ENCODE measurements at places on chromosomes 16 and 17.

- DNase-seq = peak; percentile 47
Observed at GRCh38 chr16:49592546-49593423, 219.2 kb downstream of the C16orf78 start.

DNA sequence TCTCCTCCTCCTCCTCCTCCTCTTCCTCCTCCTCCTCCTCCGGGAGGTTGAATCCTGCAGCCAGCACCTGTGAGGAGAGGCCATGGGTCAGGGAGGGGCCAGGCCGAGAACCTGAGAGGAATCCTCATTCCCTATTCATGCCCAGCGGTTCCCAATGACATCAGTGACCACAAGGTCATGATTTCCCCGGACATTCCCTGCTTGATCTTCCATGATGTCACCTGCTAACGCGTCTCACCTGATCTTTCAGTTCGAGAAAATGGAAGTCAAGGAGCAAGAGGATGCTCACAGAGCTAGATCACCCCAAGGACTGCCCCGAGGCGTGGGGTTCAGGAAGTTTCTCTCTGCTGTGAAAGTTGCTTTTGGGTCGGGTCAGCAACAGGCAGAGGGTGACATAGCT is 5.4 kb downstream of the APOBR start:
- no peak for DNase-seq

GRCh38 chr16:28120754-28121153 is 57.2 kb upstream of the GSG1L start:
- no peak for DNase-seq

GRCh38 chr17:66673668-66674276 is 161.1 kb upstream of the CACNG5 start:
- no peak for DNase-seq

- DNase-seq = no peak
Observed at GRCh38 chr17:57243171-57243622, 13.1 kb upstream of the MSI2 start.

DNA sequence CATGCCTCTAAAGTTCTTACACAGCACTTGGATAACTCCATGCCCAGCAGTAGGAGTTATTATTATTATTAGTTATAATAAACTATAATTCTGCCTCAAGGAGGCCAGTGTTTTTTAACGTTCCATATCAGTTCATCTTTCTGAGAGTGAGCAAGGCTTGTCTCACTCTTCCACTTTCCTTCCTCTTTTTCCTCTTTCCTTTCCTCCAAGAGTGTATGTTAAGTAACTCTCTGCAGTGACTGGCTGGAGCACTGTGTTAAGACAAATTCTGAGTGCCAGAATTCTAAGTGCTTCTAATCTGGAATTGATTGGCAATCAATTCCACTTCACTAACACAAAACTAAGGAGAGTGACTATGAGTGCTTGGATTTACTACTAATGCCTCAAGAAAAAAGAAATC is 16.4 kb downstream of the CLEC19A start:
- no peak for DNase-seq

DNA sequence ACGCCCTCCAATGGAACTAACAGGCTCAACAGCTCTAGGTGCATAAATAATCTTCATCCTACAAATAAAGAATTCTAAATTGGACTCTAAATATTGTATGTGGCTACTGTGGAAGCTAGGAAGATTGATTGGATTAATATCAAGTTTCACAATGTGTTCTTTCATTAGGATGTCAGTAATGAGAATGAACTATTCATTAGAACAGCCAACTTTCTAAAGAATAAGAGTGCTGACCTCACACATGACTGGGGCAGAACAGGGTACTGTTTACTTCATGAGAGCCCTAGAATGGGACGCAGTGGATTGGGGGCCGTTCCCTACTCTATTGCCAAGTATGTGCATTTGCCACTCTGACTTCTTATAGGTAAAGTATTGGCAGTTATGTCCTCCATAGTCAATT is 528.2 kb upstream of the RBFOX1 start:
- no peak for DNase-seq

DNA sequence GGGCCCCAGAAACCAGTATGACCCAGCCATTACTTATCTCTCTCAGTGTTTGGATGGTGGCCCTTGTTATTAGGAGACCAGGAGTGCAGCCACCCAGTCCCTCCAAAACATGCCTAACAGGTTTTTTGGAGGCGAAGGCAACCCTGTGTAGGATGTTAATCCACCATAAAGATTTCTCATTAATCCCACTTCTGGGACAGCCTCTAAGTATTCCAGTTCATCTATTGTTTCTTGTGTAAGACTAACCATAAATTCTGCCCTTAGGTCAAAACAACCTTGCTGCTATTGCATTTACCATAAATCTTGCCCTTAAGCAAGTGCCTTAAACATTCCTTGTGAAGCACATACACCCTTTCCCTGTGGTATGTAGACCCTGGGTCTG is 21.5 kb upstream of the OR1F1 start:
- DNase-seq = no peak

DNA sequence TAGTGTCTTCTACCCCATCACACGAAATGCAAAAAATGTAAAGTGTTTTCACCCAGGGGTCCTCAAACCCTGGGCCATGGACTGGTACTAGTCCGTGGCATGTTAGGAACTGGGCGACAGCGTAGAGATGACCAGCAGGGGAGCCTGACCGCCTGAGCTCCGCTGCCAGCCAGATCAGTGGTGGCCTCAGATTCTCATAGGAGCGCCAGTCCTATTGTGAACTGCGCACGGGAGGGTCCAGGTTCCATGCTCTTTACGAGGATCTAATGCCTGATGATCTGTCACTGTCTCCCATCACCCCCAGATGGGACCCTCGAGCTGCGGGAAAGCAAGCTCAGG is 4.5 kb downstream of the SCARF1 start:
- no peak for DNase-seq

DNA sequence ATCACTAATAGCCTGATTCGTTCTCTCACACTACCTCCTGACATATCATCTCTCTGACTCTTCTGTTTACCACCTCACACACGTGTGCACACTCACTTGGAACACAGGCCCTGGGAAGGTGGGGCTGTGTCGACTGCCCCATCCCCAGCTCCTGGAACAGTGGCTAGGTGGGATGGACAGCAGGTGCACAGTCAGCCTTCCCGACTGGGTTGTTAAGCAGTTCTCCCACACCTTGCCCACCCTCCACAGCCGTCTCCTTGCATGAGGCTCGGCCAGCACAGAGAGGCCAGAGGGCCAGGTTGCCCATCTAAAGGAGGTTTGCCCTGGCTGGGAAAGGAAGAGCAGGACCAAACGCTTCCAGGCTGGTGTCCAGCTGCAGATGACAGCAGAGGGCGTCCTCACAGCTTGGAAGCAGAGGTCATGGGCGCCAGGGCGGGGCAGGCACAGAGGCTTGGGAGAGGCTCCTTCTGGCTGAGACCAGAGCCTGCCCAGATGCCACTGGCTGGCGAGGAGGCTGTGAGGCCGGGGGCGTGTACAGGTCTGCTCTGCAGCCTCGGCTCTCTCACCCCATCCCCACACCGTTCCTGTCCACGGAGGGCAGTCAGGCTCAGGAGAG is 92.8 kb downstream of the AMFR start:
- no peak for DNase-seq

DNA sequence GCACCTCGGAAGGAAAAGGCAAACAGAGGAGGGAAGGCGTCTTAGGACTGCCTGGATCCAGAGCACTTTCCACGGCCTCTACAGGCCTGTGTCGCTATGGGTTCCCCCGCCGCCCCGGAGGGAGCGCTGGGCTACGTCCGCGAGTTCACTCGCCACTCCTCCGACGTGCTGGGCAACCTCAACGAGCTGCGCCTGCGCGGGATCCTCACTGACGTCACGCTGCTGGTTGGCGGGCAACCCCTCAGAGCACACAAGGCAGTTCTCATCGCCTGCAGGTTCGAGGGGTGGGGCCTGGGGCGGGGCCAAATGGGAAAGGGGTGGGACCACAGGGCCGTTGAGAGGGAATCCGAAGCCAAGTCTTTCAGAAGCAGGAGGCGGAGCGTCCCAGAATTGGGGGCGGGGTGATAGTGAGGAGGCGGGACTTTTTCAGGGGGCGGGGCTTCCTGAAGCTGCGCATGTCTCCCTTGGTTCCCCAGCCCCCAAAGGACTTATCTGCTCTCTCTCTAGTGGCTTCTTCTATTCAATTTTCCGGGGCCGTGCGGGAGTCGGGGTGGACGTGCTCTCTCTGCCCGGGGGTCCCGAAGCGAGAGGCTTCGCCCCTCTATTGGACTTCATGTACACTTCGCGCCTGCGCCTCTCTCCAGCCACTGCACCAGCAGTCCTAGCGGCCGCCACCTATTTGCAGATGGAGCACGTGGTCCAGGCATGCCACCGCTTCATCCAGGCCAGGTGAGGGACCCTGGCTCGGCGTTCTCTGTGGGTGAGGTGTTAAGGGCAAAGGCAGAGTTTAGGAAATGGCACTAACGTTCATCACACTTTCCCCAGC is 939 bp downstream of the BCL6B start:
- no peak for DNase-seq

GRCh38 chr16:1673424-1674151 is 4.5 kb upstream of the JPT2 start:
- no peak for DNase-seq

- DNase-seq = no peak
Observed at GRCh38 chr16:24463196-24463945, 76.0 kb upstream of the RBBP6 start.

GRCh38 chr17:5437721-5438317 is 1.1 kb downstream of the C1QBP start:
- no peak for DNase-seq

DNA sequence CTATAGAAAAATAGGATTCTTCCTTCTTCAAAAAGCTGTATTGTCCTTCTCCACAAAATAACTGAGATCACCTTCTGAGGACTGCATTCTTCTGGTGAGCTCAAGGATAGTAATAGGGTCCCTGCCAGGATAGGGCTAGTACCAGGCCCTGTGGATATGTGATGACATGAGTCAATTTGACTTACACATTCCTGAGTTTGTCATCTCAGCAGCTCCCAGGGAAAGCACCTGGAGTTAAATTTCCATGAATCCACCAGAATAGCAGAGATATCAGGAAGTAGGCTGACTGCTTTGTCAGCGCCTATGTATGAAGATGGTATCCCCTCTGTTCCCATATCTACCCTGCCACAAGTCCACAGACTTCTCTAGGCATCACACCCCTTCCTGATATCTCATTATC is 225.8 kb downstream of the PMP22 start:
- no peak for DNase-seq

DNA sequence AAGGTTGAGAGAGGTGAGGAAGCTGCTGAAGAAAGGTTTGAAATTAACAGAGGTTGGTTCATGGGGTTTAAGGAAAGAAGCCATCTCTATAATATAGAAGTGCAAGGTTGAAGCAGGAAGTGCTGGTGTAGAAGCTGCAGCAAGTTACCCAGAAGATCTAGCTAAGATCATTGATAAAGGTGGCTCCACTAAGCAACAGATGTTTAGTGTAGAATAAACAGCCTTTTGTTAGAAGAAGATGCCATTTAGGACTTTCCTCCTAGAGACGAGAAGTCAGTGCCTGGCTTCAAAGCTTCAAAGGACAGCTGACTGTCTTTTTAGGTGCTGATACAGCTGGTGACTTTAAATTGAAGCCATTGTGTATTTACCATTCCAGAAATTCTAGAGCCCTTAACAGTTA is 29.3 kb downstream of the GOSR1 start:
- DNase-seq = no peak

DNA sequence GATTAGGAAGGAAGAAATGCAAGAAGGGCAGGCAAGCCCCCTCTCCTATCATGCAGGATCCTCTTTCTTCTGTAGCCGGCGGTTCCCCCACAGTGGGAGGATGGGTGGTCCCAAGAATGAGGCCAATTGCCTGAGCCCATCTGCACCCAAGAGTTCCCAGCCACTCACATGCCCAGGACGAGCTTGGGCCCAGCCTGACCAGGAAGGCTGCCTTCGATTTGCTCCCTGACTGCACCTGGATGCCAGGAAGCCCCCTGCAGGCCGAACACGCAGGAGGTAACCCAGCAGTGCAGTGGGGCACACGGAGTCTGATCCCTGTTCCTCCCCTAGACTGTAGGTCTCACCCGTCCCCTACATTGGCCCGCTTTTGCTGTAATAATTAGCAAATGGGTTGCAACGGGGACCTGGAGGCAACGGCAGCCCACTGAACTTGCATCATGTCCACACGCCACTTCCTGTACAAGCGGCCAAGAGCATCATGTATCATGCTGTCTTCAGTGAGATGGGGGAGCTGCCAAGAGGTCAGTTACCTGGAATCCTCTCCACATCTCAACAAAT is 67.5 kb downstream of the AMFR start:
- DNase-seq = no peak

DNA sequence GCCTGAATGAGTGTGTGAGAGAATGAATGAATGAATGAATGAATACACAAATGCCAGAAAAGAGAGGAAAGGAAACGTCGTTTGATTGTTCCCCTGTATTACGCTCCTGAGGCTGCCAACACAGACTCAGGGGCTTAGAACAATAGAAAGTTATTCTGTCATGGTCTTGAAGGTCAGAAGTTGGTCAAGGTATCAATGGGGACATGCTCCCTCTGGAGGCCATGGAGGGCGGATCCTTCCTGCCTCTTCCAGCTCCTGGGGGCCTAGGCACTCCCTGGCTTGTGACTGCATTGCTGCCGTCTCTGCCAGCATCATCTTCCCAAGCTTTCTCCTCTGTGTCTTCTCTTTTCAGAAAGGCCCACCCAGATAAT is 1.5 kb upstream of the SLC38A8 start:
- no peak for DNase-seq

GRCh38 chr16:53664724-53665345 is 38.8 kb downstream of the RPGRIP1L start:
- no peak for DNase-seq

GRCh38 chr17:17940441-17940911 is 31.7 kb downstream of the TOM1L2 start:
- DNase-seq = no peak

DNA sequence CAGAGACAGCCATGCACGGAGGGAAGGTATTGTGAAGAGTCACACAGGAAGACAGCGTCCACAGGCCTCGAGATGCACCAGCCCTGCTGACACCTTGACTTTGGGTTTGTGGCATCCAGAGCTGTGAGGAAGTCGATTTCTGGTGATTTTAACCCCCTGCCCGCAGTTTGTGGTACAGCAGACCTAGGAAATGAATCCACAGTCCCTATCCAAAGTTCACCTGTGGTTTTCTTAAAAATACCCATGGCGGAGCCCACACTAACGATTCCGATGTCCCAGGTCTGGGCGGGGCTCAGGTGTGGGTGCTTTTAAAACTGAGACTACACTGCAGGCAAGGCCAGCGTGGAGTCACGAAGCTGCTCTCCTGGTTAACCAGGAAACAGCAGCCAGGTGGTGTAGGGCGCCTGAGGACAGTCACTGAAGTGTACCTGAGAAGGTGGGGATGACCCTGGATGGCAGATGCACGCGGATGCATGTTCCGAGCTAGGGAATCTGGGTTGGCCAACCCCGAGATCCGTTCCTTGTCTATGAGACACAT is 14.4 kb upstream of the MEAK7 start:
- DNase-seq = no peak
